ENCODE measurements at places on chromosomes 7 and 10. TPM values are rescaled to one million over a fixed set of nuclear protein-coding genes. Genes with fewer than 3 reads are reported as not detected.

KIF11 gene
- 13.6 TPM for polyA plus RNA-seq

ICA1 gene
- polyA plus RNA-seq, result 90.3 TPM

NAT16 gene
- 0.26 TPM for polyA plus RNA-seq

POU6F2 gene
- polyA plus RNA-seq, result 1.3 TPM

NCF1 gene
- polyA plus RNA-seq, result 8.3 TPM

NPFFR1 gene
- polyA plus RNA-seq, result 2.6 TPM

ERVW-1 gene
- 17.5 TPM for polyA plus RNA-seq

NKX2-3 gene
- 0.16 TPM for polyA plus RNA-seq

PKD2L1 gene
- 4.7 TPM for polyA plus RNA-seq

ANLN gene
- polyA plus RNA-seq, result 17.6 TPM

OR2A12 gene
- not detected for polyA plus RNA-seq

FRMPD2 gene
- 18.7 TPM for polyA plus RNA-seq

MYO1G gene
- 2.5 TPM for polyA plus RNA-seq

KIAA1217 gene
- polyA plus RNA-seq, result 40.0 TPM

IKZF5 gene
- polyA plus RNA-seq, result 21.4 TPM

C10orf105 gene
- 1.7 TPM for polyA plus RNA-seq

ZNF716 gene
- polyA plus RNA-seq, result 0.24 TPM

SPDYE5 gene
- 4.8 TPM for polyA plus RNA-seq

CTAGE6 gene
- 7.9 TPM for polyA plus RNA-seq

NPTX2 gene
- 77.3 TPM for polyA plus RNA-seq

PAX4 gene
- polyA plus RNA-seq, result 0.95 TPM

ACSM6 gene
- polyA plus RNA-seq, result not detected

PNLIP gene
- not detected for polyA plus RNA-seq

POM121 gene
- polyA plus RNA-seq, result 49.7 TPM

HMX3 gene
- not detected for polyA plus RNA-seq

CALML5 gene
- not detected for polyA plus RNA-seq

SPACDR gene
- polyA plus RNA-seq, result 84.9 TPM

C7orf33 gene
- polyA plus RNA-seq, result not detected

ZPBP gene
- 286 TPM for polyA plus RNA-seq

VCL gene
- 106 TPM for polyA plus RNA-seq

ELAPOR2 gene
- polyA plus RNA-seq, result 26.4 TPM

PIP4K2A gene
- 26.0 TPM for polyA plus RNA-seq

DLX6 gene
- polyA plus RNA-seq, result 6.6 TPM

SEC61A2 gene
- 57.5 TPM for polyA plus RNA-seq

CPA5 gene
- 59.4 TPM for polyA plus RNA-seq

GOLGA7B gene
- polyA plus RNA-seq, result 1.3 TPM

TMEM178B gene
- polyA plus RNA-seq, result 2.0 TPM

PCGF5 gene
- 68.9 TPM for polyA plus RNA-seq

ZNF777 gene
- 15.4 TPM for polyA plus RNA-seq

NPC1L1 gene
- polyA plus RNA-seq, result 0.83 TPM

OR9A2 gene
- polyA plus RNA-seq, result not detected

UCMA gene
- not detected for polyA plus RNA-seq

BICC1 gene
- polyA plus RNA-seq, result 8.7 TPM

FAM24B gene
- polyA plus RNA-seq, result 12.1 TPM

SPDYE11 gene
- polyA plus RNA-seq, result 6.5 TPM

EN2 gene
- polyA plus RNA-seq, result 1.6 TPM

PNLIPRP2 gene
- 0.61 TPM for polyA plus RNA-seq

PLA2G12B gene
- polyA plus RNA-seq, result 0.29 TPM

CPN1 gene
- 2.4 TPM for polyA plus RNA-seq

FEZF1 gene
- polyA plus RNA-seq, result 9.8 TPM

UNC5B gene
- polyA plus RNA-seq, result 14.8 TPM

FAM20C gene
- polyA plus RNA-seq, result 14.0 TPM

OLAH gene
- polyA plus RNA-seq, result 50.6 TPM

CCDC136 gene
- 564 TPM for polyA plus RNA-seq

IGFBP3 gene
- 33.1 TPM for polyA plus RNA-seq
